ENCODE measurements at places on chromosomes 6 and 20. TPM values are rescaled to one million over a fixed set of nuclear protein-coding genes. Genes with fewer than 3 reads are reported as not detected.
A peak's percentile ranks its signal among the peaks of the same experiment; 100 is the strongest.

DNA sequence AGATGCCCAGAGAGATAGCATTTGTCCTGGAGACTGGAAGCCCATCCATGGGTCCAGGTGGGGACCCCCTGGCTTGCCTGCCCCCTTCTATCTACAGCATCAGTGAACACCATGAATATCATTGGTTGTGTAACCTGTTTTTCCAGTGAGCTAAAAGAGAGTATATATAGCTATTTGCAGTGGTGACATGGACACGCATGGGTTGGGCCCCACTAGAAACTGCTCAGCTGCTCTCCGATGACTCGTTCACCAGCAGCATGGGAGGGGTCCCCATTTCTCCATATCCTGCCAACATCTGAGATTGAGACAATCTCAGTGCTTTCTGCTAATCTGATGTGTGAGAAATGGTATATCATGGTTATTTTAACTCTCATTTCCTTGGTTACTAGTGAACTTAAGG lies 4.0 kb upstream of the ZC3H12D start:
- H3K36me3 ChIP-seq, result peaks cover 4% of the 10 kb centered on the region
- H3K4me3 ChIP-seq, result no peak overlapping the region
- H3K27ac ChIP-seq, result peak overlapping the region; percentile 79
- peaks cover 86% of the 10 kb centered on the region for H3K4me1 ChIP-seq
- H3K27me3 ChIP-seq, result no peaks in the 10 kb centered on the region

The LAMP5 gene
- not detected for total RNA-seq

- no peak overlapping the region for H3K4me3 ChIP-seq
- no peaks in the 10 kb centered on the region for H3K27me3 ChIP-seq
- no peak for DNase-seq
- H3K27ac ChIP-seq, result no peak overlapping the region
- peaks cover 7% of the 10 kb centered on the region for H3K36me3 ChIP-seq
Observed at GRCh38 chr6:14134211-14134910, 16.8 kb downstream of the CD83 start.

DNA sequence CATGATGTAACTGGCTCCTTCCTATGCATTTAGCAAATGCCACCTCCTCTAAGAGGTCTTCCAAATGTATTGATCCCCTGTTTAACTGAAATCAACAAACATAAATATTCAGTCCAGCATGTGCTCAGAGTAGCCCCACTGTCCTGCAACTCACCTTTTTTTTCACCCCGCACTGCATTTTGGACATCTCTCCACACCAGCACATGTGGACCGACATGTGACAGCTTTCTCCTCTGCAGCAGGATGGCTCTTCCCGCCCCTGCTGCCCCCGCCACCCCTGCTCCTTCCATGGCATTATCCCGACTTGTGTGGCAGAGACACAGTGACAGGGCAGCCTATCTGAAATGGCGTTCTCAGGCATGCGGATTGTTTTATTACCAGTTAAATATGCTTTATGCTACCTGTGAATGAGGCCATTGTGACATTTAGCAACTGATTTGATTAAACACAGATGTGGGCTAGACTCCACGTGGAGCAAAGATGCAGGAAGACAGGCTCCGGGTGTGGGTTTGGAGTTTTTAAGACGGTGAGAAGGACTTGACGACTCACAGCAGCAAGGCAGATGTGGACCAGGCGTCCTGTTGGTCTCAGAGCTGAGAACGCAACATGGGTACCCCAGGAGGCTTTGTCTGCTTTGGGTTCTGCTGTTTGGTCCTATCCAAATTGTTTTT lies 161.2 kb downstream of the EYA2 start:
- no peak for DNase-seq
- H3K4me3 ChIP-seq, result no peak overlapping the region
- peaks cover 14% of the 10 kb centered on the region for H3K27me3 ChIP-seq
- H3K4me1 ChIP-seq, result no peaks in the 10 kb centered on the region
- H3K36me3 ChIP-seq, result no peaks in the 10 kb centered on the region

GRCh38 chr20:48759631-48760245 lies 68.1 kb downstream of the PREX1 start:
- peak overlapping the region; percentile 78 for H3K4me3 ChIP-seq
- H3K36me3 ChIP-seq, result peaks cover 51% of the 10 kb centered on the region
- DNase-seq, result no peak
- H3K27me3 ChIP-seq, result no peaks in the 10 kb centered on the region
- H3K4me1 ChIP-seq, result peaks cover 86% of the 10 kb centered on the region

All from activated T-cell treated with anti-CD3 and anti-CD28 coated beads, Interleukin-2, amount 50 U/mL, for 72 hours (primary cell).